Central memory CD8-positive, alpha-beta T cell (primary cell): ENCODE measurements at places on chromosomes 5 and 9.

DNA sequence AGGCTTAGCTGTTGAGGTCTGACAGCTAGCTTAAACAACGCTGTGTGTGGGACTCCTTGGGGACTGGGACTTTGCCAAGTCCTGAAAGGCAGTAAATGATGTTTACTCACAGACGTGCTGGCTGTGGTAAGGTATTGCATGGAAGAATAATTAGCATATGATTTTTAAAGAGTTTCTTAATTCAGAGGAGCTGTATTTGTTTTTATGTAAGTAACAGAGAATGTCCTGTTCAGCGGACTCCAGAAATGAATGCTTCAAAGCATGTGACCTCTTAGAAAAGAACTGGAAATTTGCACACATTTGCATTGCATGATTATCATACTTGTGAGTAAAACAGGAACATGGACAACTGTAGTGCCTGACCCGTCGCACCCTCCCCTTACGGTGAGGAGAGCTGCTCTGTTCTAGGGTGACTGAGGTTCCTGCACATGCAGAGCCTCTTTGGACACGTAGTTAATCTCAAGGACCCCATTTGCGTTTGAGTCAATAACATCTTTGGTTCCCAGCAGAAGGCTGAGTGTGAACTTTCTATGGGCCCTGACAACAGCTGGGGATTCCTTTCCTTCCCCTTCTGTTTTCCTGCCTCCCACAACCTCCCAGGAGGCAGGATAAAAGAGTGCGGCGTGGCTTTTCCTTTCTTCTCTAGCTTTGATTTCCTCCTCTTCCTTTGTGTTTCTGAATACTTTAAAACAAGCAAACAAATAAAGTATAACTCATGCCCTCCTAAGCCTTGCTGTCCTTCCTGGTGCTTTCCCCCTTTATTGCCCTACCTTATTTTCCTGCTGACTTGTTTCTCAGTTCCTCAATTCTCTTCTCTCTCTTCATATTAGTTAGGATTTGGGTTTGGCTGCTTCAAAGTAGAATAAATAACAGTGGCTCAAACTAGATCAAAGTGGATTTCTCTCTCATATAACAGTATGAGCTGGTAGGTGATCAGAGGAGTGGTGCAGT is 157.2 kb upstream of the CD180 start:
- no peak for DNase-seq

DNA sequence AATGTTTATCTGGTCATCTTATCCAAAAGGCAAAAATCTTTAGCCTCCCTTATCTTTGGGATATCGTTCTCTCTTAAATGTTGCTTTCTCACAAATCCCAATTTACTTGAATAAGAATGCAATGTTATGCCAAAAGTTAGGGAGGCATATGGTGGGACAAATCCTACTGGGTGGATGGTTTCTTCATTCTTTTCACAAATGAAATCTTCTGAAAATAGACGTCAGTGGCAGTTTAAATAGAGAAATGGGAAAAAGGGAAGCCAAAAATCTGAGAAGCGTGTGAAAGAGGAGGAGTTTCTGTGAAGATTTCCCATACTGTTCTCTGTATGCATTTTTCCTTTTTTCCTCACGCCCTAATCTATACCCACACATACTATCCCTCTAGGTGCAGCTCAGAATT is 2.5 kb upstream of the PCDHAC1 start:
- no peak for DNase-seq

DNA sequence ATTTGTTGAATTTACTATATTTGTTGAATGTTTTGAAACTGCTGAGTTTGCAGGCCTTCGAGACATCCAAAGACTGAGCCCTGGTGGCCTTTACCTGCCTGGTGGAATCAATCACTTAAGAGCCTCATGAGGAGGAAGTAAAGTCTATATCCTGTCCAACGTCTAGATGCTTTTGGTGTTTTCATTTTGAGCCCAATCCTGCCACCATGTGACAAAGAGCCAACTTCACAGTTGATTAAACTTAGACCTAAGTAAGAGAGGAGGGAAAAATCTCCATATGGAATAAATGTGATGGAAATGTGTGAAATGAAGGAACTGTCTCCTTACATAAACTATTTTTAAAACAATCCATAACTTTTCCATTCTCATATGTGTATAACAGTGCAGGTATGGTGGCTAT is 220.1 kb downstream of the PRR16 start:
- no peak for DNase-seq

DNA sequence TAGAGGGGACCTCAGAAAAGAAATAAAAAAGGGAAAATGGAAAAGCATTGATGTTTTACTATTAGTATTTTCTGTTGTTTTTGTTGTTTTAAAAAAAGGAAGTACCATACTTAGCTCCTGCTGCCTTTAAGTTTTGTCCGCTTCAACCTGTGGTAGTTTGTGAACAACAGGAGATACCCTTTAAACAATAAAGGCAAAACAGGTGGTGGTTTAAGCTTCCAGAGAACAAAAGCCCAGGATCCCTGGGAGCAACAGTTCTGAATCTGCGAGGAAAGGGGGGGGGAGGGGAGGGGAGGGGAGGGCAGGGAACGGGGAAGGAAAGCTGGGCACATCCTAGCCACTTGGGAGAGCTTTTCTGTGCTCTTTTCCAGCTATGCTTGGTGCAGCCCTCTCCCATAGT is 2.1 kb upstream of the PSIP1 start:
- DNase-seq, result no peak

GRCh38 chr9:87334366-87334765 is 163.3 kb upstream of the DAPK1 start:
- no peak for DNase-seq

DNA sequence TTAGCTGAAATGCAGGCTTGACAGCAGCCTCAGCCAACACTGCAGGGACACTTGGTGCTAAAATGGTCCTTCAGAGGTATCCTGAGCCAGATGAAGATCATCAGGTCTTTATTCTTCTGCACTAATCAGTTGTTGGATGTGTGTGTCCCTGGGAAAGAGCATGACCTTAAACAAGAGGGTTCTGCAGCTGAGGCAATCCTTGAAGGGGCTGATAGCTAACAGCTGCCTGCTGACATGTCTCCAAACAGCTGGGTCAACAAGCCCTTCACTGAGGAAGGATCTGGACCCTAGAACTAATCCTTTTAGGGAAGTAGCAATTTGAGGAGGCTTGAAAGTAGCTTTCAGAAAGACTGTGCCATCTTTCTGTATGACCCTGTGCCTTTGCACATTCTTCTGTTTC is 376.3 kb upstream of the ACTBL2 start:
- no peak for DNase-seq
